ENCODE measurements at places on chromosomes 5 and 9.

DNA sequence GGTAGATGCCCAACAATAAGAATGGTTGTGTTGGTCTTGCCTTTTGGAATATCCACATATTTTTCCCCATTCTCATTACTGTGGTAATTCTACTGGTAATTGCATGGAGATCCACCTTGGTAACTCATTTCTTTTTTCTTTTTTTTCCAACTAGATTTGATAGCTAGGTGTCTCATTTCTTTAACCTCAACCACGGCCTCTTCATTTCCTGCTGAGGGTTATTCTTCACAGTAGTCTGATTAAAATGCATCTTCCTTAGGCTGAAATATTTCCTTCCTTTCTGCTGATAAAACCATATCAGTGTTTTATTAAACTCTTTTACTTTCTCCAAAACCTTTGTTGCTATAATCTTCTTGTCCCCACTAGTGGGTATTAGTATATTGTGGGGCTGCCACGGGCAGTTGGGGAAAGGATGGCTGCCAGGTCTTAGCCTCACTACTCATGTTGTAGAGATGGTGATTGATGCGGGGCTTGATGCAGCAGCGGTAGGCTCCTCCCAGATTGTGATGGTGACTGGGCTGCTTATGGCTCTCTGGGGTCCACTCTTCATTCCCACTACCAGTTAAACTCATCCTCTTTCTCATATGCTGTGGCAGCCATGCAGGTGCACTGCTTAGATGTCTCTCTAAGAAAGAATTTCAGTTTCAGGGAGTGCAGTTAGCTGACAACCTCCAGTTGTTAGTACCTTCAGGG lies 35.9 kb downstream of the KIF2A start:
- no peak for DNase-seq

DNA sequence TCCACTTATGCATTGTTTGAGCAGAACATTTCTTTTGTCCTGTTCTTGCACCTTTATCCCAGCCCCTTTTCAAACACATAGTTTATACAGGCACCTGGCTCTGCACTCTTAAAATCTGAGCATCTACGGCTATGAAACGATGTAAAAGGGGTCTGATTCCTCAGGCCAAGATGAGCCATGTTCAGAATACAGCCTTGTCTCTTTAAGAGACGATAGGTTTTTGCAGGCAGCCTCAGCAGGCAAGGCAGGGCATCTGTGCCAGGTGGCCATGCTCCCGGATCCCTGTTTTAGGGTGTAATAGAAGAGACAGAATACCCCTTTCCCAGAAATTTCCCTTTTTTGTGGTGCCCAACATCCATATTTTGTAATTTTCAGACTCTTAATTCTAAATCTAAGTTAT lies 89.1 kb upstream of the NFIB start:
- DNase-seq = no peak

DNA sequence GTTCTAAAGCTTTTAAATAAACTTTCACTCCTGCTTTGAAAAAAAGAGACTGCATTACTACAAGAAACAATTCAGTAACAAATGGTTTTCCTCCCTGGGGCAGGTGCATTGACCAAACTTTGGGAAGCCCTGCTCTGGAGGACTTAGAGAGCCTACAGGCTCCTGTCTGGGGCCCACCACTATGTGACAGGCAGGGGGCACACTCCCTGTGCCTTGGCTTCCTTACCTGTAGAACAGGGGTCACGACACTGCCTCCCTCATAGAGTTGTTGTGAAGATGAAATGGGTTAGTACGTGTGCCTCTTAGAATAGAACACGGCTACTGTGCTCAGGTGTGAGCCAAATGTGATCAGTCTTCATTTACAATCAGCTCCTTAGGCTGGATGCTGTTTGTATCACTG lies 130.1 kb downstream of the GPBP1 start:
- no peak for DNase-seq

DNA sequence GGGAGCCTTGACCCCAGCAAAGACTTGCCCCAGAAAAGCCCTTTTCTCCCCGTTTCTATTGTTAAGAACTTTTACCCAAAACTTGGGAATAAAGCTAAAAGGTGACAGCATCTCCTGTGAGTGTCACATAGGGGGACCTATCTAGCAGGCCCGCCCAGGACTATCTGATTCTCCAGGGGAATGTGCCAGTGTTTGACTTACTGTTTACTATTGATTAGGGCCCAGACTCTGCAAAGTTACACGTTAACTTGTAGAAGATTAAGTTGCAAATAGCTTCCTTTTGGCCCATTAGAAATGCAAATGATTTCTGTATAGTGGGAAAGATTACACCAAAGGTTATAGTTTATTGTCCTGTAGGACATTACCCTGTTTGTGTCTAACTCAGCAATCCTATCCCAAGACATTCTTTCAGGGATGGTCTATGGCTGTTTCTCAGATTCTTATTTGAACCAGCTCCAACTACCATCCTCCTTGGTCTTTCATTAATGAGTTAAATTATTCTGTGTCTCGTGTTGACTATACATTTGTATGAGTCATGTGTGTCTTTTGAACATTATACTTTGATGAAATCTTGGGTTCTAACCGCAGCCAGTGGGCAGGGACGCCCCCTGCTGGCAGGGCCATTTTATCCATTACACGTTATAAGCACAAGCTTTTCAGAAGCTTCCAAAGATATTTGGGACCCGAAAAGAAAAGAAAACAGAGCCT lies 60.7 kb downstream of the HRH2 start:
- peak; percentile 74 for DNase-seq

- DNase-seq = no peak
Observed at GRCh38 chr5:35956429-35956828, 18.0 kb upstream of the CAPSL start.

GRCh38 chr9:98317134-98317857 lies 61.8 kb upstream of the TBC1D2 start:
- no peak for DNase-seq

- no peak for DNase-seq
Observed at GRCh38 chr5:88275581-88275980, 6.9 kb upstream of the TMEM161B start.

GRCh38 chr9:78954286-78954685 lies 617.5 kb upstream of the TLE4 start:
- no peak for DNase-seq

Measured in stimulated activated CD4-positive, alpha-beta T cell treated with anti-CD3 and anti-CD28 coated beads, Interleukin-12 subunit alpha, Interleukin-12 subunit beta, amount 100 ng/mL, for 4 hours (primary cell).